Activated CD4-positive, alpha-beta T cell treated with anti-CD3 and anti-CD28 coated beads, Interleukin-2, amount 50 U/mL, for 24 hours (primary cell): ENCODE measurements at places on chromosomes 12 and 14.
A peak's percentile ranks its signal among the peaks of the same experiment; 100 is the strongest.

- DNase-seq = no peak
Observed at GRCh38 chr12:25960143-25960542, 1.7 kb downstream of the RASSF8 start.

DNA sequence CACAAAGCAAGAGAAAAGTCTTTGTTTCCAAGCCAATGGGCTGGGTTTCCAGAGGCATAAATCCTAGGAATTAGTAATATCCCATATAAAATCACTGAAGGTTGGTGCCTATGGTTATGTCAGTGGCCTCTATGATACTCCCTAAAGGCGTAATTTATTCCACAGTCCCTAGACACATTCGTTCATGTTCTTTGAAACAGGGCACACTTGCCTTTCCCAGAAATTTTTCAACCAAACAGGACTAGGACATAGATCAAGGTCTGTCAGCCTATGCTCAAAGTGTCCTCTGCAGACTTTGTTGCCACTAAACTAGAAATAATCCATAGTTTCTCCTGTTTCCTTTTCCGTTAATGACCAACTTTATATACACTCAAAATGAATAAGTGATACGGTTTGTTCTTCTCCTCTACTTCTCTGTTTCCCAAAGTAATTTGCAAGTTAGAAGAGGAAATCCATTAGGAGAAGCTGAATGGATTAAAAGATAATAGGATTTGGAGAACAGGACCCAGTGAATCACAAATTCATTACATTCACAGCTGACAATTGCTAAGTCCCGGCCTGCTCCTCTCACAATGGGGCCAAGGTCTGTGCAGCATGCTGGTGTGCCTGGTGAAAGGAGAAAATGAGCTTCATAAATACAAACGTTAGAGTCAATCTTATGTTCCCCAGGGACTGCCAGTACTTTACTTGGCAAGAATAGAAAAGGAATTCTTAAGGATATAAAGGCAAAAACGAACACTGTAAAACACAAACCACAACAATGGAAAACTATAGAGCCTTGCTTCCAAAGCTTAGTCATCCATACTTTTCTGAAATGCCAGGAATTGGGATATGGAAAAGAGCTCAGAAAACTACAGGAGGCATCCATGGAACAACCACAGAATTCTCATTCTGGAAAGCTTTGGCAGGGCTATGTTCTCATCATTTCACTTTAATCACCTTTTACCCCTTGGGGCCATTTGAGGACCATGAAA, 966.2 kb downstream of the NRXN3 start:
- DNase-seq = no peak

DNA sequence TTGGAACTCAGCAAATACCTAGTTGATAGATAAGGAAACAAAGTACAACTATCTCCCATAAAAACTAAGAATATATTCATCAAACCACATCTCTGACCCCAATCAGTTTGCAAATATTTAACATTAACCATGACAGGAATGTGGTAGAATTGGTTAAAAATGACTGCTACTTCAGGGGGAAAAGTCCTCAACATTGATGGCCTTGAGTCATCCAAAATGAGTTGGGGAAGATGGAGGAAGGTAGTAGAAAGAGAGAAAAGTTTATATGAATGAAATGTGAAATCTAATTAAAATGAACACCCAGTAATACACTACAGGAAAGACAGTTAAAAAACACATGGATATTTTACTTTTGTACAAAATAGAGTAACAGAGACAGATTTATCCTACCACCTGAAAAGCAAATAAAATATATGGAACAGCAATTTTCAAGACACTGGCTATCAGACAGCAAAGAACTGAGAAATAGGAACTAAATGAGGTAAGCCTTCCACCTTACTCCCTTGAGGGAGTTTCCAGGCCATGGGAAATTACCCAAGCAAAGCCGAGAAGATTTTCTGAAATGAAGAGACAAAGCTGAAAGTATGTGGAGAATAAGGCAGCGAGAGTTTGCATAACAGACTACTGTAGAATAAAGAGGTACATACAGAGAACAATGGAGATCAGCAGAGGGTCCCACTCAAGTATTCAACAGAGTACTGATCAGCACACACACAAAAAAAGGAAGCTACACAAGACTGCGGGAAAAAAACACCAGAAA, 49.6 kb downstream of the TC2N start:
- no peak for DNase-seq

- DNase-seq = no peak
Observed at GRCh38 chr12:106837782-106838181, 63.3 kb downstream of the RIC8B start.

GRCh38 chr12:120749256-120749655, 23.6 kb downstream of the ACADS start:
- DNase-seq = no peak

DNA sequence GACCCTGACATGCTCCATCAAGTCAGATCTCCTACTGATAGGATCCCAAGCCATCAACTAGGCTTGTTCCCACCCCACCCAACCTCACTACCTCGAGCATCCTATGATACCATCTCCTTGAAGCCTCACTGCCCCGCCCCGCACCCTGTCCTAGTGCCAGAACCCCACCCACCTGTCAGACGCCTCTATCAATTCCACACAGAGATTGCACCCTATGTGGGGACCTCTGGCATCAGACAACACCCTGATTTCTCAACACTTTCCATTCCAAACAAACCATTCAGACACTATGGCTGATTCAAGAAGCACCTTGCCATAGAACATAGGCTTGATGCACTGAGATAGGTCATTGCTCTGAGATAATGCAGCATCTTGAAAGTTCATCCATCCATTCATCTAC, 3.1 kb upstream of the GLTP start:
- DNase-seq = no peak

GRCh38 chr14:64542836-64543201, 2.3 kb downstream of the HSPA2 start:
- DNase-seq = no peak

DNA sequence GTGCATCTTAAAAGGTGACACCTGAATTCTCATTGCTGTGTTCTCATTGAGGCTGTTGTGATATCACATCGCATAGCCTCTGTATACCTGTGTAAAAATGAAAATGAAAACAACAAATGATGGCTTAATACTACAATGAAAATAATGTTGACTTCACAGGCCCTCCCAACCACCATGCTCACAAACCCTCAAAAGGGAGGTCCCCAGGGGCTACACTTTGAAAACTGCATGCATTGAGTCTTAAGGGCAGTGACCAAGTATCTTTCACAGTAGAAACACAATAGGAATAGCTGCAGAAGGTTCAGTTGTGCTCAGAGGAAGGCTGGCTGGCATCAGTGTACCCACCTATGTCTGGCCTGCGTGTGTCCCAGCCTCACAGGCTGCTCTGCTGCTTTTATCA, 27.6 kb upstream of the KCNK13 start:
- no peak for DNase-seq

- no peak for DNase-seq
Observed at GRCh38 chr12:22121224-22121623, 75.2 kb downstream of the CMAS start.

DNA sequence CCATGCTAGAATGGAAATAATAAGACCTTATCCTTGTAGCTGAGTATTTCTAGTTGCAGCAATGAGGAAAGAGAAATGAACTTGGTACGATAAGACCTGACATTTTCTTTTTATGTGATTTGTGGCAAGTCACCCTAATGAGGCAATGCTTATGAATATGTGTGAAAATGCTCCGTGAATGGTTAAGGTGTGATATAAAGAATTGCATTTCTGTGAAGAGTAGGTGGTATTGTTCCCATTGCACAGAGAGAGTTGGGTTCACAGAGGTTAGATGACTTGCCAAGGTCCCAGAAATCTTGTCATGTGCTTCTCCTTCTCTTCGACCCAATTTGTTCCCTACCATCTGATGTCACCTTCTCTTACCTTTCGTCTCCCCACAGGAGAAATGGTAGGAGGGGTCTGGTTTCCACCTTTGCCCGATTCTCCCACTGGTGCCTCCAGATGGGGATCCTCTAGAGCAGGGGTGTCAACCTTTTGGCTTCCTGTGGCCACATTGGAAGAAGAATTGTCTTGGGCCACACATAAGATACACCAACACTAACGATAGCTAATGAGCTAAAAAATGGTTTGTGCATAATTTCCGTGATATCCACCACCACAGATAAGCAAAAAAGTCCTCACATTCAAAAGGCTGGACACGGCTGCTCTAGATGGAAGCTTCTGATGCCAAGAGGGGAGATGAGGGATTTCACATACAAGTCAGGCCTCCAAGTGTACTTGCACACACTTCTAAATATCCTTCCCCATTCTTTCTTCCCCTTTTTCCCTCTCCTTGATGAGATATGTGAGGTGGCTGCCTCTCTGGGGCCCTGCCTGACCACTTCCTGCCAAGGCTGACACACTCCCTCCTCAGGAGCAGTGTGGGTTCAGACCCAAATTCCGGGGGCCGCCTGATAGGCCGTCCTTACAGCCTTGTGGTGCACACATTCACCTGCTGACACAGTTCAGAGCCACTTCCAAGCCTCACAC, 96.1 kb downstream of the PLXNC1 start:
- DNase-seq = peak; percentile 18

DNA sequence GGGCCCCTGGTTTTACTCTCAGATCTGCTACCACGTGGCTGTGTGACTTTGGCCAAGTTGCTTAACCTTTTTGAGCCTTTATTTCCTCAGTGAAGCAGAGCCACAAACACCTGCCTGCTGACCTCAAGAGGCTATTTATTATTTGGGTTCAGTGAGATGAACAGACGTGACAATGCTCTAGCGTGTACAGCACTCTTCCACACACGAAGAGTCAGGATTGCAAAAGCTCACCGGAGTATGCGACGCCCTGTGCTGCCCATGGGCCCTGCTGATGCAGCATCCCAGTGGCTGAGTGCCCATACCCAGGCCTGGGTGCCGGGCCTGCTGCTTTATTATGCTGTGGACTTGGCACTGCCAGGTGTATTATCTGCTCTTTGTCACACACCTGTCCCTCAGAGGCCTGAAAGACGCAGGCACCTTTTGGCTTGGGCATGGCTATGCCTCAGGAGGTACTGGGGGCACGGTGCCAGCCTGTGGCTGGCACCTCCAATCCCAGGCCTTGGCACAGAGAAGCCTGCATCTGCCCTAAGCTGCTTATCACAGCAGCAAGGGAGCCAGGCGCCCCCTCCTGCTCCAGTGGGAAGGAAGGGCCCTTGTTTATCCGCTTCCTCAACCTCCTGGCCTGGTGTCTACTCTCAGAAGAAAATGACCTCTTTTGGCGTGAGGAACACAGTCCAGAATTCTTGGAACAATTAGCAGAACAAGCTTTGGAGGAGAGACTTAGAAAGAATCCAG, 22.3 kb upstream of the TC2N start:
- DNase-seq = no peak

DNA sequence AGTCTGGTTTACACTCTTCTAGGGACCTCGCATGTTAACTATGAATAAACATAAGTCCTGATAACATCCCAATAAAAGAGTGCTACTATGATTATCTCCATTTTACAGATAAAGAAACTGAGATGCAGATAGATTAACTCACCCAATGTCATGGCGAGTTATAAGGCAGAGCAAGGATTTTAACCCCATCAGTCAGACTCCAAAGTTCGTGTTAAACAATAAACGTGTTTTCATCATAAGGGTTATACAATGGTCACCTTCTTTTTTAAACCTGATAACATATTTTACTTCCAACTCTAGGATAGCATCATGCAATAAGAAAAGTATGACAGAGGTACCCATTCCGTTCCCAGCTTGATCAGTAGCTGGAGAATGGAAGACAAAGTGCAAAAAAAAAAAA, 1.2 kb downstream of the AREL1 start:
- no peak for DNase-seq

GRCh38 chr12:85509081-85509856, 229.2 kb downstream of the ALX1 start:
- no peak for DNase-seq

DNA sequence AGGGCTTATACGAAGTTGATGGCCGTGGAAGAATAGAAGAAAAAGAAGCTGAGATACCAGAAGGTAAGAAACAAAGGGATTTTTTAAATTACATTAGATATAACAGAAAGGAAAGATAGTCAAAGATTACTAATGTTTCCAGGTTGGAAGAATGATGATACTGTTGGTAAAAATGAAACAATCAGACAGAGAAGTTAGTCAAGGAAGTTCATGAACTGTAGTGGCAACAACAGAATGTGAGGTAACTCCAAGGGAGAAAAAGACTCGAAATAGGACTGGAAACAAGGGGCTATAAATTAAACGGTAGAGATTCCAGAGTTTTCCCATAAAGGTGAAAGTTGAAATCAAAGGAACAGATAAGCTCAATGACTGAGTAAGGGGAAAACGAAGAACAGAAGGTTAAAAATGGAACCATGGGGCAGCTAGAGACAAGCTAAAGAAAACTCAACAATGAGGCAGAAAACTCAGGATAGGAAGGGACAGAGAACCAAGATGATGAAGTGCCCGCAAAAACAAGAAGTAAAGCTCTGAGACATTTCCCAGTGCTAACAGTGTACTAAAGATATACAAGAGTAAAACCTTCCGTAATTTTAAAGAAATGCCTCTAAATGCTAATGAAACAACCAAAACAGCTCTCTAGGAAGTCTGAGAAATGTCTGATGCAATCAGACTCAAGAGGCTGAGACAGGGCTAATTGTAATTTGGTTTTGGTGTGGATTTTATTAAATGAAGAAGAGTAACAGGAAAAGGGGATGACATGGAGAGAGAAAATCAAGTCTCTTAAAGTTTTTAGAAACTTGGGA, 70.0 kb downstream of the PPP2R5E start:
- DNase-seq = no peak

DNA sequence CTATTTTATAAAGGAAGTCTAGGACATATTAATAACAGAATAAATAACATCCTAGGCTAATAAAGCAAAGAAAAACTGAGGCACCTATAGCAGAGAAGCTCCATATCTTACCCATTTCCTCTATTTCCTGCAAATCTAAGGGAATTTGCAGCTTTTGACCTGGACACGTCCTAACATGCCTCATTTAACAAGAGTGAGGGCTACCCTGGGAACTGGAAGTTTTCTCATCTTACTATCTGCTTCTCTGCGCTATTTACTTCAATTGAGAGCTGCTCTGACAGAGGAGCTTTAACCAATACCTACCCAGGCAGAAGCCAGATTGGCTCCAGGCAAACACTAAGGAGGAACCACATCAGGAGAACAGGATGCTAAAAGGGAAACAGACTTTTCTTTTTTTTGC, 5.7 kb downstream of the YBX3 start:
- DNase-seq = no peak

DNA sequence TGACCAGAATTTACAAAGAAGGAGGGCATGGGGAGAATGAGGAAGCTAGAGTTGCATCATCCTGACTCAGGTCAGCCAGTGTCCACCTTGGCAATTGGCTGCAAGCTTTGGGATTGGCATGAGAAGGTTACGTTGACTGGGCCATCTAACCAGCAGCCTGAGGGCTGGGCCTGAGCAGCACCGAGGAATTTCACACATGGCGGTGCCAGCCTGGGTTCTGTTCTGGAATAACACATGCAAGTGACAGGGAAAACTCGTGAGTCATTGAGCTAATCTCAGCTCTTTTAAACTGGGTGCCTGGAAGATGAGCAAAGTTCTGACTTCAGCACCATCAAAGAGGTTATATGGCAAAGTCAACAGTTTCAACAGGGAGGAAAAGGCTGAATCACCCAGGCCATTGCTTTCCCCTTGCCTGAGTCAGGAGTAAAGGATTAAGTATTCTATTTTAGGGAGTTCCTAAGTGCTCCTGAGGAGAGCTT, 543.2 kb upstream of the TBX3 start:
- no peak for DNase-seq
